AG10803 (cell line): ENCODE measurements at places on chromosomes 2 and 18.

DNA sequence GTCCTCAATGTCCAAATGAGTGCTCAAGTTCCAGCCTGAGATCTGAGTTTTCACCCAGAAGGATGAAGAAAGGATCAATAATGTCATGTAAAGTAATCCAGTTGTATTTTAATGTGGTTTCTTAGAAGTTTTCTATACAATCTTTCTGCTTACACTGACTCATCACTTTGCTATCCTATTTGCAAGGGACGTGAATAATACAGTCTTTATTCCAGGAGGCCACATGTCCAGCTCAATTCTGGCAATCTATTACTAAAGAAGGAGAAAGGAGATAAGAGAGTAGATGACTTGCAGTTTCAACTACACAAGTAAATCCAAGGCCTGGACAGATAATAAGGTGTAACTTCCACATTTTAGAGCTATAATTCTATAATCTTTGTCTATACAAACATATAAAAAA, 601.1 kb upstream of the SETBP1 start:
- DNase-seq, result peak; percentile 22

DNA sequence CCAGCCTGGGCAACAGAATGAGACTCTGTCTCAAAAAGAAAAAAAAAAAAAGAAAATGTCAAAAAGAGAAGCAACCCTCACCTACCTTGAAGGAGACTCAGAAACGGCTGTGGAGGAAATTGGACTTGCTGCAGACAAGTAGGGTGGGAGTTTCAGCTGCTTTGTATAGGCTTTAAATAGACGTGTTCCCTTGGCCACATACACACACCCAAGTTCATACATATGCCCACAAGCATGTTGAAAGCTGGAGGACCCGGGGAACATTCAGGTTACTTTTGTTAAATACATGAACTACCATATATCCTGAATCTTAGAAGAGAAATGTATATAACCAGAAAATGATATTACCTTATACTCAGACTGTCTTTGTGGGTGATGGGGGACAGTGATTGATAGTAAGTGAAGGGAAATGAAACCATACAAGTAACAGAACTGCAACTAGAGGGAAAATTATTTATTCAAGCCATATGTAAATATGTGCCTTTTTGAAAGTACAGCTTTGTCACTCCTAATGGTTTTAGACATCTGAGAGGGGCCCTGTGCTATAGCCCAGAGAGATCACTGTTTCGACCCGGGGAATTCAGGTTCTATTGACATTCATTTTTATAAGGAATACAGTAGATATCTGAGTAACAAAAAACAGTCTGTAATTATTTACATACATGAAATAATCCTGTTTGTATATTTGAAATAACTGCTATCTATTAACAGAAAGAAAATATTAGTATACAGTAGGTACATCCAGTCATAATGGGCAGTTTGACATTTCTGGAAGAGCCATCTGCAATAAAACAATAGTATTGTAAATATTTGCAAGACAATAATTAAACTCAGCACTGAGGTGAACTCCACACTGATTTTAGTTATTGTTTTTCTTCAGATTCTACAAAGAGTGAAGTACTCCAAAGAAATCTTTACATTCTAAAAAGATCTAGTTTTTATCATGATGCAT, 48.0 kb upstream of the TGIF1 start:
- no peak for DNase-seq

DNA sequence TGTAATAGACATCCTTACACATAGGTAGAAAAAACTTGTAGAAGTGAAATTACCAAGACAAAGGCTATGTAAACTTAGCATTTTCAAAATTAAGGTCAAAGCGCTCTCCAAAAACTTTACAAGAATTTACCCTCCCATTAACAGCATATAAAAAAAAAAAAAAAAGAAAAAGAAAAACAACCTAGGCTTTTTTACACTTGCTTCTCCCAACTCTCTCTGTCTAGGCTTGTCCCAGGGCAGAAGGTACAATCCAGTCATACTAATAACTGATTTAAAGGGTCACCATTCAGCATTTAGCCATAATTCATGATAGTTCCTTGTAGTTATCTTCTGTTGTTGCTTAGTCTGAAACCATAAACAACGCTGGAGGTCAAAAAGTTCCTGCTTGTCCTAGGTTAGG, 130.5 kb downstream of the BCL2 start:
- no peak for DNase-seq

- DNase-seq, result no peak
Observed at GRCh38 chr2:237422309-237422708, 8.3 kb upstream of the COL6A3 start.

GRCh38 chr2:46847726-46848412, 67.7 kb downstream of the MCFD2 start:
- peak; percentile 91 for DNase-seq
